ENCODE measurements at places on chromosomes 11 and 22.
A peak's percentile ranks its signal among the peaks of the same experiment; 100 is the strongest.

DNA sequence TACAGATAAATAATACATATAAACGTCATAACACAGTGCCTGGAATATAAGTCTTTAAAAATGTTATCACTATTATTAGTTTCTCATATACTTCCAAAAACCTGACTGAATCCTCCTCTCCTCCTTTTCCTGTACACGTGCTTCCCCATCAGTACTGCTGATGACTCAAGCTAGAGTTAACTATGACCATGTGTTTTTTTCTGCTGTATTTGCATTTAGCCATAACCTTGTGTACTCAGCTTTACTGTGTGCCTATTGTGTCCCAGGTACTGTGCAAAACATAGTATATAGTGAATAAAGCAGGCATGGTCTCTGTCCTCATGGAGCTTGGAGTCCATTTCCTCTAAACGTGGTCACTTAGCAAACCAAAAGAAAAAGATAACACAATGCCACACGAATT lies 56.5 kb upstream of the ARHGAP32 start:
- DNase-seq = no peak

DNA sequence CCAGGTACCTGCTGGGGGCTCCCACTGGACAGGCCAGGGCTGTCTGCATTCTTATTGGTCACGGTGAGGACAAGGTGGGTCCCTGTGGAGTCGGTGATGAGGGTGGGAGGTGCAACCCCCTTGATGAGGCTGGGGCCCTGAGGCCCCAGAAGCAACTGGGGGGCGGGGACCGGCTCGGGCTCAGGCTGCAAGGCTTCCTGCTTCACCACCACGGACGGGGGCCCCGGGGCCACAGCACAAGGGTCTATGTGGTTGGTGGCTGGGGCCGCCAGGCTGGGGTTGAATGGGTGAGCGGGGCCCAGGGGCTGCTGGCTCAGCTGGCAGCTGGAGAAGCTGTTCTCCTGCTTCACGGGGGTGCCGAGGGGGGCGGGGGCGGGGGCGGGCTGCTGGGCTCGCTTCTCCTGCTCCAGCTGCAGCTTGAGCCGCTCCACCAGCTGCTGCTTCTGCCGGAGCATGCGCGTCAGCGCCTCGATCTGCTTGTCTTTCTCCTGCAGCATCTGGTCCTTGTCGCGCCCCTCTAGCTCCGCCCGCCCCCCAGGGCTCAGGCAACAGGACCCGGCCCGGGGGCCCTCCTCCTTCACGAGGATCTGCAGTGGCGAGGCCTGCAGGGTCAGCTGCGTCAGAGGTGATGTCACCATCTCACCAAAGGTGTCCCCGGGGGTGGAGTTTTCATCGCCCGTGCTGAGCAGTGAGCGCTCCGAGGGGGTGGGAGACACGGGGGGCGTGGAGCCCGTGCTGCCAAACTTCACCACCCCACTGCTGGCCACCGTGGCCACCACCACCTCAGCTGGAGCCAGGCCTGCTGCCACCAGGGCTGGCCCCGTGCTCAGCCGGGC lies 48.2 kb downstream of the SGSM3 start:
- no peak for DNase-seq

DNA sequence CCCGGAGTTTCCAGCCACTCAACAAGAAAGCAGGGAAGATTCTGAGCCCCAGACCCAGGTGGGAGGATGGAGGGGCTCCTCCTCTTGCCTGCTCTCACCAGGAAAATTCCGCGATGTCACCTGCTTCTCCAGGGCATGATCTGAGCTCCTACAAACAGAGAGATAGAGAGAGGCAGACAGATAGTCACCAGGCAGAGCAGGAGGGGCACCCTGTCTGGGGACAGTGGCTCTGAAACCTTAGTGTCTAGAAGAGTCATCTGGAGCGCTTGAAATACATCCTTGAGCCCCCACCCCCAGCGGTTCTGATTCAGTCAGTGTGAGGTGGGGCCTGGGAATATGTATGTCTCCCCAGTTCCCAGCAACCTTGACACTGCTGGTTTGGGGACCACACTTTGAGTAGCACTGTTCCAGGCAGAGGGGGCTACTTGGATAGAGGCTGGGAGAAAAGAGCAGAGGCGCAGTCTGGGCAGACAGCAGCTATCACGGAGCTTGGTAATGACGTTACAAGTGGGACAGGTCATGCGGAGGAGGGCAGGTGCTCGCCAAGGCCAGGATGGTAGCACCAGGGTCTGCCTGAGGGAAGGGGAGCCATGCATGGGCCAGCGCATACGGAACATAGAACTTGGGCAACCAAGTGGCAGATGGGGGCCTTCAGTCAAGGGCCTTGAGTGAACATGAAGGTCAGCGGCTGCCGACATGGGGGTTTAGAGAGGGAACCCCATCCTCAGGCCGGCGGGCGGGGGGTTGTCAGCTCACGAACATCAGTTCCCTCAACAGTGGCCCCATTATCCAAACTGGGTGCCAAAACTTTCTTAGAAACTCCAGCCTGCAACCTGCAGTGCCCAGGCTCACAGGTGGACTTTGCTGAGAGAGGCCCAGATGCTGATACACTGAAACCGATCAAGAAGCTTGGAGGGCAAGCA lies 60.9 kb upstream of the MYEOV start:
- no peak for DNase-seq

DNA sequence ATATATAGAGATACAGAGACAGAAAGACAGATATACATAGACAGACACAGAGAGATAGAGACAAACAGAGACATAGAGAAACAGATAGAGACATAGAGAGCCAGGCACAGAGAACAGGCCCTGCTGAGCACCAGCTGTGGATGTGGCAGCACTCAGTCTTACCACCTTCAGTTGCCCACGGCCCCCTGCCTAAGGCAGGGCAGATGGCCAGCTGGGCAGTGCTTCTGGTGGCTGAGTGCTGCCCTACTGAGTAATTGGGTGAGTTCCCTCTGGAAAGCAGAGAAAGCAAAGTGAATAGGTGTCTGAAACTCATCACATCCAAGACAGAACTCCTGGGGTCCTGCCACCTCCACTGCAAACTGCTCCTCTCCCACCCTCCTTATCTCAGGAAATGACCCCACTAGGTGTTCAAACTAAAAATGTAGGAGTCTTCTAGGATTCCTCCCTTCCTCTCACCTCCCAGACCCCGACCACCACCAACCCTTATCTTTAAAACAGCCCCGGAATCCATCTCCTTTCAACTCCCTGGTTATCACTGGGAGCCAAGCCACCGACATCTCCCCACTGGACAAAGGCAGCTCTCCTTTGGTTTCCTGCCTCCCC lies 27.2 kb downstream of the SYN3 start:
- DNase-seq = peak; percentile 13

GRCh38 chr11:83684071-83684470 lies 397.9 kb upstream of the CCDC90B start:
- no peak for DNase-seq

- DNase-seq = peak; percentile 77
Observed at GRCh38 chr11:46541593-46542371, 52.0 kb downstream of the AMBRA1 start.

DNA sequence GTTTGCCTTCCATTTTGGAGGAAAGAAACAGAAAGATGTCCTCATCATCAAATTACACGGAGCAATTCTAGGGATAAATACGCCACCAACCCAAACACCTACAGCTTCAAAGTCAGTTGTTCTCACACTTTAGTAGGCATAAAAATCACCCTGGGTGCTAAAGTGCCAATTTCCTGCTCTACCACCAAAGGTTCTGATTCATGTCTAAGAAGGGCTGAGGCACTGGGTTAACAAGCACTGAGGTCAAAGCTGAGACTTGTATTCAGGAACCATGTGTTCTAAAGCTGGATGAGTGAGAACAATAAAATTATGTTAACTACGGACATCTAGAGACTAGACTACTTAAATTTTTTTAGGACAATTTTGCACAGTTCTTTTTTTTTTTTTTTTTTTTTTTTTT lies 127.6 kb downstream of the MPPED2 start:
- no peak for DNase-seq

GRCh38 chr11:68460741-68461574 lies at the start of gene PPP6R3:
Gene PPP6R3, plus strand, starts transcription at chr11:68460752. Its CDS starts 76,913 bp downstream, at chr11:68537665.
- peak; percentile 41 for DNase-seq

GRCh38 chr11:108135845-108136544 lies 14.6 kb downstream of the ACAT1 start:
- DNase-seq = no peak

- DNase-seq = peak; percentile 22
Observed at GRCh38 chr11:39365809-39366436, 2093.5 kb downstream of the LRRC4C start.

DNA sequence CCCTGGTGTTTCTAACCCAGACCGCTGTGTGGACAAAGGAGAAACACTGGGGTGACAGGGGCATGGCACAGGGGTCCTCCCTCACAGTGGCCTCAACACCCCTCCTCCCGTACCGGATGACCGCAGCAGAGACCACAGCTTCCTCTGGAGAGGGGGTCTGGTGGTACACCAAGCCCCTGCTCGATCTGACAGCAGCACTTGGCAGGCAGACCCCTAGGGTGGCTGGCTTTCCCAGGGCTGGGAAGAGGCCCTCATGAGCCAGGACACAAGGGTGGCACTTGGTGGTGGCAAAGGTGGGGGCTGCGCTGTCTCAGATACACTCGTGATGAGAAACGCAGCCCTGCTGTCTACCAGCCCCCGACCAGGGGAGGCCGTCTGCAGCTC lies 38.7 kb downstream of the DUSP8 start:
- DNase-seq = no peak

- DNase-seq = no peak
Observed at GRCh38 chr22:50011447-50012210, 936 bp downstream of the IL17REL start.

GRCh38 chr11:81039916-81040524 lies 1599.2 kb upstream of the TENM4 start:
- DNase-seq = no peak

DNA sequence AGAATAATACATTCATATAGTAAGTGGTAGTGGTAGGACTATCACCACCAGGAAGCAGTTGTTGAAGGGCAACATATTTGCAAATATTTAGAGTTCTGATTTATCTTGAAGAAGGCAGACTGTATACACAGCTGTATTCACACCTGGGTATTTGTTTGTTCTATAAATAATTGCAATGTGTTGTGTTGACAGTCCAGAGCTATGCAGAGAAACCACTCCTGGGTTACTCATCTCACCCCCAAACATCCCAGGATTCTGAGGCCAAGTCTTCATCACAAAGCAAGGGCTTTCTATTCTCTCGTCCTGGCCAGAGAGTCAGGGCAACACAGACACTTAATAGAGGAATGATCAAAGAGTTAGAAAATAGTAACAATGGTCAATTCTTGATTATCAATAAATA lies 102.1 kb upstream of the FAT3 start:
- no peak for DNase-seq

DNA sequence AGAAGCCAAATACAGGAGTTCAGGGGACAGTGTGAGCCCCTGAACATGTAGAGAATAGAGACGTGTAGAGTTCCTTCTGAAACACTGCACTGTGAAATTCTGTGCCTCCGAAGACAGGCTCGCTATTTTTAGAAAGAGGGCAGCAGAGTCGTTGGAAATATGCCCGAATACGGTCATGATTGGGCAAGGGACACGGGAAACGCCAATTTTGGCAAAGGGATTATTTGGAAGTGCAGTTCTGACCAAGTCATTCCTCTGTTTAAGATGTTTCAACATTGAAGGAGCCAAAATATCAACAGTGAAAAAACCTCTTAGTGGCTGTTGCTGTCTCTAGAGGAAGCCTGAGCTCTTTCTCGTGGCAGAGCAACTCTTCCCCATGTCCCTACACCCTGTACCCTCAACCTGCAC lies 9.5 kb upstream of the CBX6 start:
- peak; percentile 87 for DNase-seq

DNA sequence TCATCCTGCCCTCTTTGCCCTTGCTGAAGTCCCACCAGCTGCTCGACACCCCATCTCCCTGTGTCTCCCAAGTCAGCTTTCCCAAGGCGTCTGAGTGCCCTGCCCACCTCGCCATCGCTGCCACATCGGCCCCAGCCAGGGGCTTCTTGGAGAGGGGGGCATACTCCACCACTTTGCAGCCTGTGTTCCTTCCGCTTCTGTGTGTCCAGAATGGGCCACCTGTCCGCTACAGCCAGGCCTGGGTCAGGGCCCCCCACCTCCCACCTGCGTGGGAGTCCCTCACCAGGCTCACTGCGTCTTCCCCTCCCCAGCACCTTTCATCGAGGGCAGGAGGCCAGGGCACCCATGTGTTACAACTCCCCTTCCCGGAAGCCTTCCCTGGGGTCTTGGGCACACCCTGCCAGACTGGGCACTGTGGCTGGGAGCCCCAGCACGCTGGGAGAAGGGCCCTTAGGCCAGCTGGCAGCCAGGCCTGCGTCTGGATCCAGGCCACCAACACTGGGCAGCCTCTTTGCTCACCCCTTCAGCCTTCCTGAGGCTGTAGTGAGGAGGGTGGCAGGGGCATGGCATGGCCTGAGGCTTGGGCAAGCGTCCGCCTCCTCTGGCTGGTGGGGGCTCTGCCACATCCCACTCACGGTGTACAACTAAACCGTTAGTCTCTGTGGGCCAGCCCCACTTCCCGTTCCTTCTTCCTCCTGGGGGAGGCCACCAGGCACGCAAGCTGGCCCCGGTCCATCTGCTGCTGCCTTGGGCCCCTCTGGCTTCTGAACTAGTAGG lies 13.4 kb downstream of the CPT1A start:
- DNase-seq = no peak

GRCh38 chr22:50698546-50698945 lies 25.9 kb downstream of the SHANK3 start:
- no peak for DNase-seq

DNA sequence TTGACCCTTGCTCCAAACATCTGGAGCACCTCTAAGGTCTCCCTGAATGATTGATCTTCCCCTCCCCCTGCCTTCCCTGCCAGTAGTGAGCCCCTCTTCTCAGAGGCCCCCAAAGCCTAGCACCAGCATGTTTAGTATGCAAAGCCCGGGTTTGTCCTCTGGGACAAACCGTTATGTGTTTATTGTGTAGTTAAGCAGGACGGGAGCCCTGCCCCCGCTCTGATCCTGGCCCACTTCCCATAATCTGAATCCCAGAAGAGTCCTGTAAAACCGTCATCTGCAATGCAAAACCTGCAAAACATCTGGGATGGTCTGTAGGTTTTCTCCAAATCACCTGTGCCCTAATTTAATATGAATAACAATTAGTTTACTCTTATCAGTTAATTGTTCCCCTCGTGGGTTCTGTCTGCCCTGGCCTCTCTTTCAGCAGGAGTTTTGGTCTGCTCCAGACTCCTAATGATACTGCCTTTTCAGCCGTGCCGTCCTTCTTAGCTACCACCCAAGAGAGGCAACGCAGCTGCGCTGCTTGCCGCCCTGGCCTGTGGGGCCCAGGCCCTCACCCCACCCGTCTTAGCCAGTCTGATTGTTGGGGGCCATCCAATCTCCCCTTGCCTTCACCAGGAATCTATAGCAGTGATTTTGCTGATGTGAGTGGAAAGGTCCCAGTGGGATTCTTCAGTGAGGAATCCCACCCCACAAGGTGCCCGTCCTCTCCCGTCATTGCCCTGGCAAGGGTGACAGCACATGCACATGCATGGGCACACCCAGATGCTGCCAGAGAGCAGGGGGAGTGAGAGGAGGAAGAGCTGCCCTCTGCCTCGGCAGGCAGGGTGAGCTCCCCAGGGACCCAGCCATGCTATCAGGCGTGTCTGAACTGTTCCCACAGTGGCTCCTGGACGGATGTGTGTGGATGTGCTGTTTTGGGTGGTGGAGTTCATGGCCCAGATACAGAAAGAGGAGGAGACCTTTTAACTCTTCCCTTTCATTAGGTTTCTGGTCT lies 3.0 kb upstream of the B3GAT1 start:
- DNase-seq = no peak
